Neural cell (in vitro differentiated cells): ENCODE measurements at places on chromosomes 7 and 10. TPM values are rescaled to one million over a fixed set of nuclear protein-coding genes. Genes with fewer than 3 reads are reported as not detected.

LRIT1 gene
- not detected in 2 replicates for polyA plus RNA-seq

CHCHD1 gene
- 82.5 and 88.8 TPM in 2 replicates for polyA plus RNA-seq

C10orf53 gene
- not detected in 2 replicates for polyA plus RNA-seq

SLIT1 gene
- 9.5 and 13.5 TPM in 2 replicates for polyA plus RNA-seq

PRSS2 gene
- polyA plus RNA-seq, result not detected in 2 replicates

PNLIPRP1 gene
- not detected in 2 replicates for polyA plus RNA-seq

GNGT1 gene
- polyA plus RNA-seq, result not detected in 2 replicates

VWA2 gene
- not detected in 2 replicates for polyA plus RNA-seq

CCDC3 gene
- 3.8 and 3.9 TPM in 2 replicates for polyA plus RNA-seq

ANXA8 gene
- not detected in 2 replicates for polyA plus RNA-seq
